ENCODE measurements at places on chromosomes 7 and 10.
A peak's percentile ranks its signal among the peaks of the same experiment; 100 is the strongest.

DNA sequence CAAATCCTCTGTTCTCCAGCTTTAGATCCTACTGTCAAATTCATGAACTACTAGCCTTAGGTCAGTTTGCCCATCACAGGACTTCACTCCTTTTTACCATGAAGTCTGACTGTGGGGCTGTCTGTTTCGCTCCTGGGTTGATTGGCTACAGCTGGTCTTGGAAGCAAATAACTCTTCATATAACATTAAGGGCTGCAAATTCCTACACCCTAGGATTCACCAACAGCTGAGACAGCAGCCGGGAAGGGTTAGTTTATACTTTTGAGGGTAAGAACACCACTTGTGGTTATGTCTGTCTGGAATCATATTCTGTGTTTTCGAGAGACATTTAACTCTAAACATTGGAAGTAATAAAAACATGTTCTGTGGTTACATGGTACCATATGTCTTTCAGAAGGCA, 55.9 kb upstream of the KIAA1217 start:
- no peak for DNase-seq

GRCh38 chr7:148135116-148135515, 455.4 kb upstream of the C7orf33 start:
- DNase-seq: no peak

DNA sequence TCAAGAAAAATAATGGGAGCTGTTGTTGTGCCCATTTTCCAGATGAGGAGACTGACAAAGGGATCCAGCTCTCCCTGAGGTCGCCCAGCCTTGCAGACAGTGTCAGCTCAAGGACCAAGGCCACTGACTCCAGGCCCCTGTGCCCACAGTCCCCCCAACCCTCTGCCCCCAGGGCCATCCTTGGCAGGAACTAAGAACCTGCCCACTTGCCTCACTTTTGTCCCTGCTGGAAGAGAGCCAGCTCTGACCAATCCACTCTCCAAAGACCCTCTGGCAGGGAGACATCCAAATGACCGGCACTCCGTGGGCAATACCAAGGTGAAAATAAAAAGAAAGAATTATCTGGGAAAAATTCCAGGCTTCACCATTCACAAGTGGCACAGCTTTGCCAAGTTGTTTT, 101.3 kb downstream of the TCERG1L start:
- no peak for DNase-seq

DNA sequence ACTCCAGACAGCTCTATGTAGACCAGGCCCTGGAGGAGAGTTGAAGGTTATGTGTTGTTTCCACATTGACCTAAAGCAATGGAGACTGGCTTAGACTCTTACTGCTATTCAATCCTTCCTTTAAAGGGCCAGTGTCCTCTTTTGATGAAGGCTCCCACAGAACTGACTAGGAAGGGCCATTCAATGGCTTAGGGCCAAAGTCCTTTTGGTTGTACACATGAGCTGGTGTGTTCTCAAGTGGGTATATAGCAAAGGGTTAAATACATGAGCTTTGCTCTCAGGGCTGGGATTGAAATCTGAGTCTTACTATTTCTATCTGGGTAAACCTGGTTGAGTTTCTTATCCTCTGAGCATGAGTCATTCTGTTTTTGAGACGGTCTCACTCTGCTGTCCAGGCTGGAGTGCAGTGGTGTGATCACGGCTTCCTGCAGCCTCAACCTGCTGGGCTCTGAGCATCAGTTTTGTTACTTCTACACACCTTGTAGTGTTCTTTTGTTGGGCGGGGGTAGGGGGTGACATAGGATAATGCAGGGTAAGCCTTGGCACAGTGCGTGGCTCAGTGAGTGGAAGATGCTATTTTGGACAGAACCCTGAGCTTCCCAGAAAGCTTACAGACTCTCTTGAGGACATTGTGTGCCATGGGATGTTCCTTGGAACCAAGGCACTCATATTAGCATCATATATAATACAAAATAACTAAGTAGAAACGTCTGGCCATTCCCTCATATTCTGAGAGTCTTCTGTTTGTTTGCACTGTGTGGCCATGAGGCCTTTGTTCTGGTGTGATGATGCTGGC, 90.1 kb downstream of the ABCC2 start:
- DNase-seq: no peak

GRCh38 chr10:13536674-13537366, 8.0 kb upstream of the BEND7 start:
- DNase-seq: peak; percentile 52

GRCh38 chr7:84612981-84613681, 418.5 kb upstream of the SEMA3A start:
- DNase-seq: no peak

DNA sequence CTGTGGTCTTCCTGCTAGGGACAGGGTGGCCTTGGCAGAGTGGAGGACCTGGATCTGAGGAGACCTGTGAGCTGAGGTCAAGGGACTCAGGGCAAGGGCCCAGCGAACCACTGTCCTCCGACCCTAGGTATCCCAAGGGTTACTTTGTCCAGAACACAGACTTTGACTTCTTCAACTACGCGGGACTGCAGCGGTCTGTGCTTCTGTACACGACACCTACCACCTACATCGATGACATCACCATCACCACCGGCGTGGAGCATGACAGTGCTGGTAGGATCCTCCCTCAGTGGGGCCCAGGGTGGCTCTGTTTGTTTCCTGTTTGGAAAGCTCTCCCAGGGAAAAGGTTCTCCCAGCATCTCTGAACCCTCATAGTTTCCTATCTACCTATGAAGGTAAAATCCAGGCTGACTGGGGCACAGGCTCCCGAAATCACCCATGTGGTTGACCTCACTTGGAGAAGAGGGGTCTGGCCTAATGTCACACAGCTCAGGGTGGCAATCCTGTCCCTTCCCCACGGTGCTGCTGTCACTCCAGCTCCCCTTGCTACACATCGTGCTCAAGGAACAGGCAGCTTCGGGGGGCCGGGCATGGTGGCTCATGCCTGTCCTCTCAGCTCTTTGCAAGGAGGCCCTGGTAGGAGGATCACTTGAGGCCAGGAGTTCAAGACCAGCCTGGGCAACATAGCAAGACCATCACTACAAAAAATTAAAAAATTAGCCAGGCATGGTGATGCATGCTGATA, 57.6 kb downstream of the ZNF727 start:
- DNase-seq: no peak

GRCh38 chr7:900331-901040, 24.1 kb downstream of the GET4 start:
- DNase-seq: no peak

DNA sequence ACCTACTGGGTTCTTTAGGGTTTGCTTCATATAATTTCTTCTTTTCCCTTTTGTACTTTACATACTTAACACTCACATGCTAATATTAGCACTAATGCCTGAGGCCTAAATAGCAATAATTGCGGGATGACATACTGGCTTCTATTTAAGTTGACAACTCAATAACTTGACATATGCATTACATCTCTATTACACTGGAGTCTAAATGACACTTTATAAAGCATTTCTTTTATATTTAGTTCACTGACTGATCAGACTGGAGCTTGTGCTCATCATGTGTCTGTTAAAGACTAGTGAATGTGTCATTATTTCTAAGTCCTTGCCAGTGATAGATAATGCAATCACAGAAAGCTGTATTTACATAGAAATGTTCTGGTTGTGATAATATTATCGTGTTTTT, 472.1 kb upstream of the SEMA3A start:
- no peak for DNase-seq

DNA sequence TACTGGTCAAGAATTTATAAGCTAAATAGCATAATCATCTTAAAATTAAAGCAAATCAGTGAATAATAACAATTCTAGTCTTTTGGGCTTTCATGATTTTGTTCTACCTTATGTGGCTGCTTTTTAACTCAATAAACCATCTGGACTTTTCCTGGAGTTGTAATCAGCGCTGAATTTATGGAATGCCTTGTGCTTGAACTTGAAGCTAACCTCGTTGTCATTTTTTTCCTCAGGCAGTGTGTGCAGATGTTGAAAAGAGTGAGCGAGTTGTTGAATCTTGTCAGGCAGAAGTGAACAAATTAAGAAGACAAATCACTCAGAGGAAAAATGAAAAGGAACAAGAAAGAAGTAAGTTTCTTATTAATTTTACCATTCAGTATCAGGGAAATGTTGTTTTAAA, 29.5 kb downstream of the ABRAXAS2 start:
- no peak for DNase-seq

DNA sequence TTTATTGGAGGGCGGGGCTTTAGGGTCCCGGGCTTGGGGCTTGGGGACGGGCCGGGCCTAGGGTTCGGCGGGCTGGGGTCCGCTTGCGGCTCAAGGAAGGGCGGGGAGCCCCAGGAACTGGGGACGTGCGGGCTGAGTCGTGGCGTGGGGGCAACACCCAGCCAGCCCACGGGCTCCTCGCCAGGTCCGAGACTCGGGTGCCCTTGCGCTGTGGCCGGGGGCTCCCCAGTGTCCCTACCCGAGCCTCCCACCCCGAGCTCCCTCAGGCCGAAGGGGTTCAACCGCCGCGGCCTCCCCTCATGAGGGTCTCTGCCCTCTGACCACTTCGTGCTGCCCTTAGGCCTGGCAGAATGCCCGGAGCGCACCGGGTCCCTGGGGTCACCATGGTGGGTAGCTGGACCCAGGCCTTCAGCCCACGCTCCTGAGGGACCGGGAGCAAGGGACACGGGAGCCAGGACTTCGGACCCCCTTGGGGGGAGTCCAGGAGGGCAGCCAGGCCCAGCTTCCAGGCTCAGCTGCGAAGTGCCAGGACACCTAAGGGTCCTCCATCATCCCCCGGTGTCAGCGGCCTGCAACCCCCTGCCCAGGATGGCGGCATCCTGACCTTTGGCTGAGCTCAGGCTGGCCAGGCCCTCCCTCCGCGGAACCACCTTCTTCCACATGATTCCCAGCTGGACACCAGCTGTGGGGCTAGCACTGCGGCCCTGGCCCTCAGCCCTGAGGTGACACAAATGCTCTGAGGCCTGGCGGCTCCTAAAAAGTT, 524 bp upstream of the FUOM start:
- no peak for DNase-seq

- DNase-seq: no peak
Observed at GRCh38 chr10:14753441-14753840, 21.3 kb downstream of the FAM107B start.

DNA sequence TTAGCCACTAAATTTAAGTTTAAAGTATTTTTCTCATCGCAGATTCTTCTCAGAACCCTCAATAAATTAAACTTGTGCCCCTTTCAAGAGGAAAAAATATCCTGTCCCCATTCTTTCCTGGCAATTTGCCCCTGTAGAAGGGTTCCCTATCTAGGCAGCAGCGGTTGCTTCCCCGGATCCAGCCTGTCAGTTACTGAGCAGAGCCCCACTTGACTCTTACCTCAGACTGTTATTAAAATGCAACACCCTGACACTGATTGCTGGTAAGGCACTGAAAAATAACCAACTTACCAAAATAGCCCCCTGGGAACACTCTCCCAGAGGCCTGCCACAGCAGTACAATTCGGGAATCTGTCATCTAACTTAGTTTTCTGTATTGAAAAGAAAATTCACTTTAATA, 13.9 kb downstream of the LMTK2 start:
- DNase-seq: no peak

DNA sequence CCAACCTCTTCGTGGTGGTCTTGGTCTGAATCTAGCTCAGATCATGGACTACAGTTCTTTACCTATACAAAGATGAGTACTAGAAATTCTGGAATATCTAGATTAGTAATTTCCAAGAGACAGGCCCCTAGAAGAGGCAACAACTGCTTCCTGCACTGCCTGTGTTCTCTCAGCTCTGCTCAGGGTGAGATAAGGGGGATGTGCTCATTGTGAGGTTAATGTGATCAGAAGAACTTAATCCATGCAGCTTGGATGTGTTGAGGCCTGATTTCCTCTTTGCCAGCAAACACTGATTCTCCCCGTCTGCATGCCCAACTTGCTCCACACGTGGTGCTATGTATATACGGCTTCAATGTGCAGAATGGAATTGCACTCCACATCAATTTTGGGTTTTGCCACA, 268.0 kb downstream of the PHTF2 start:
- DNase-seq: no peak

DNA sequence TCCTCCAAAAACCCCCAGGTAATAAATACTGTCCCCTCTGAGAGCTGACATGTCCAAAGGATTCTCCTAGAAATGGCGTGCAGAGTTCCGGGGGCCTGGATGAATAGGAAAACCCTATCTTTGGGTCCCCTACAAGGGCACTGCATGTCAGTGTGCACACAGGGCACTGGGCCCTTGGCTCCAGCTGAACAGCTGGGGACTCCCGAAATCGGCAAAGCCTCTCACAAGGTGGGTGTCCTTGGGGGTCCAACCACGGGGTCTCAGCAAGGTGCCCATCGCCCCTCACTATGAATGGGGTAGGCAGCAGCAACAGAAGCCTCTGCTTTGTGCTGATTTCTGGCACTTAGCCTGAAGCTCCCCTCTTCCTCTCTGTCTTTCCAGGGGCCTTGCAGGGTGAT, 46.1 kb downstream of the SLIT1 start:
- no peak for DNase-seq

DNA sequence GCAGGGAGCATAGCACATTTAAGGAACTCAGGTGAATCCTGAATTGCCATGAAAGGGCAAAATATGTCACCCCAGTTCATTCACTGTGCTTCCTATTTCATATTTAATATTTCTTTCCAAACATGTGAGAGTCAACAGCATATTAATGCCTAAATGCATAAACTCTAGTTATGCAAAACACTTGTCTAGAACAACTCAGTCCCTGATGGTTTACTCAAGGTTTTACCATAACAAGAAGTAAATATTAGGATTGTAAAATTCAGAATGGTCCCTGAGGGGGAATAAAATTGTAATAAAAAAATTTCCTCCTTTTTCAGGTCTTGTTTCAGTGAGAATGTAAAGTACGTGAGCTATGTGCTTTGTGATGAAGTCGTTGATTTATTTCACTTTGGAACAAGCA, 51.7 kb upstream of the SEPHS1 start:
- DNase-seq: no peak

GRCh38 chr7:99562832-99563231, 4.4 kb downstream of the ZNF655 start:
- peak; percentile 57 for DNase-seq

DNA sequence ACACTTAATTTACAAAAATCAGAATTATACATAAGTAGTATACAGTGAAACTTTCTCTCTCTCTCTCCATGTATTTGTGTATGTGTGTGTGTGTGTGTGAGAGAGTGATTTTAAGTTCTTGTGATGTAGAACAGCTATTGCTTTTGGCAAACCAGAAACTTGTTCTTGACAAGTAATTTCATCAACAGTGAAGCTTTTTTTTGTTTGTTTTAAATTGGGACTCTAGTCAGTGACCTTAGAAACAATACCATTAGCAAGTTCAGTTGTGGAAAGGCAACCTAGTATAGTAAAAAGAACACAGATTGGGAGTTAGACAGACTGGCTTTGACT, 319.1 kb downstream of the PTEN start:
- DNase-seq: no peak

DNA sequence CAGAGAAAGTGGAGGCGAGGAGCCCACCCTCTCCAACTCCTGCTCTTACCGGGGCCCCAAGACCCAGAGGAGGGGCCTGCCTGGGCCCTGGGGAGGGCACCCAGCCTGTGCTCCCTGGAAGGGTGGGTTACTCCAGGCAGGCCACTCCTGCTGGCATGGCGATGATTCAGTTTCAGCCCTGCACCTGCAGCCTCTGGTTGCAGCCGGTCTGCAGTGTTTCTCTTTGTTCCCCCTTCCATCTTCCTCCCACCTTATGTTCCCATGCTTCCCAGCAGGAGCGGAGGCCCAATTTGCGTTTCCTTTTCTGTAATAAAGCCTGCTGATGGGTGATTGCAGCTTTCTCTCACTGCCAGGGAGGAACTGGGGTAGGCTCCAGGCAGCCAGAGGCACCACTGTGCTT, 53.2 kb upstream of the FAM20C start:
- DNase-seq: no peak

GRCh38 chr10:6382081-6382480, 179.3 kb downstream of the PFKFB3 start:
- no peak for DNase-seq

All from HT-29 (cell line).